ENCODE measurements at places on chromosomes 6 and 20.

DNA sequence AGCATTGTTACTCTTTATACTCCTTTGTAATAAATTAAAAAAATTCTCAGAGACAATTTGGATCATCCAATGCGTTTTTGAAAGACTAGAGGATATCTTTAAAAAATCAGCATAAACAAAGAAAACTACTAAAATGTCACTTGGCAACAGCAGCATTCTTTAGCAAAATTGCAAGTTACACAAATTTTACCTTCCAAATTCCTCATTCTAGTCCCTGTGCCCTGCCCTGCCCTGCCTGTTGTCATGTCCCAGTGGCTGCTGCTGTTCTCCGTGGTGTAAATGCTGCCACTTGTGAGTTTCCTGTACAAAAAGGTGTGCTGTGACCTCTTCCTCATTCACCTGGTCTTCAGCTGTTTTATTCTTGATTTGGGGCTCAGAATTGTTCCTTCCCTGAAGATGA is 83.2 kb downstream of the CDC5L start:
- no peak for DNase-seq

DNA sequence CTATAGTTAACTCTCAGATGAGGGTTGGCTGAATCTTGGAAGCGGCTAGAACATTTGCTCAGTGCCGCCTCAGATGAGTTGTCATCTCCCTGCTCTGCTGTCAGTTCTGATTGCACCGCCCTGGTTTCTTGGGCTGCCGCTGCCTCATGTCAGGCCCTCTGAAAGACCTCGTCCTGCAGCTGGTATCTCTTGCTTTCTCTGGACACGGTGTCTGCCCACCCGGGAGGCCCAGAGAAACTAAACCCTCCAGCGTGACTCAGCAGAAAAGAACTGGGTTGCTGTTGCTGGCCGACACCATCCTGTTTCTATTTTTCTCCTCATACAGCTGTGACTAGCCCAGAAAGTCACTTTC is 355.4 kb downstream of the CD83 start:
- peak; percentile 64 for DNase-seq

GRCh38 chr6:153831350-153832078 is 207.5 kb upstream of the OPRM1 start:
- no peak for DNase-seq

GRCh38 chr6:163387317-163387716 is 27.2 kb upstream of the QKI start:
- DNase-seq, result no peak

DNA sequence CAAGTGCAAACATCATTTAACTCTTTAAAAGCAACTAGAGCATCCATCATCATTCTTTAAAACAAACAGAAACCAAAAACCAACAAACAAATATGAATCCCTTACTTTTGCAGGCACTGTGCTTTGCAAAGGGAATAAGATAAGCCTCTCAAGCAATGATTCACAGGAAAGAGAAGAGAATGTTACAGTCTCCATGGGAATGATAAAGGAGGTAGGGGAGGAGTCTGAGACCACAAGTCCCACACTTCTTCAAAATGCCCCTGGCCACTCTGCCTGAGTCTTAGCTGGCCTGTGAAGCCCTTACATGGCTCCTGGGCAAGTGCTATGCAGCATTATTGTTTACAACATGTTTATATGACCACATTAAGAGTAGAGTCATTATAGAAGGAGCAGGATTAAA is 257.7 kb upstream of the MARCKS start:
- no peak for DNase-seq

- DNase-seq, result no peak
These were observed 58.9 kb upstream of the ZNFX1 start for GRCh38 chr20:49336786-49337185.

DNA sequence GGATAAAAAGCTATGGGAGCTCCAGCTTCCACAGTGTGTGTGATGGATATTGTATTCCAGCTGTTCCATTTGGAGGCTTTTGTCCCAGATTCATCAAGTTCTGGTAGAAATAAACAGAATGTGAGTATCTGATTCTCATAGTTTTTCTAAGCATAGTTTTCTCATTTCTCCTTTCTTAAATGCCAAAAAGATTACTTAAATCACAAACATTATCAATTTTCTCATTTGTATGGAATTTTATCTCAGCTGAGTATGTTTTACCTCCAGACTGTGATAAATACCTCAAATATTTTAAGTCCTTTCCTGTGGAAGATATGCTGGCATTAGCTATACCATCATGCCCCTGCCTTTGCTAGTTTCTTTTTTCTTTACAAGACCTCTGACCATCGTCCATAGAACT is 767.3 kb downstream of the TFAP2A start:
- peak; percentile 19 for DNase-seq

DNA sequence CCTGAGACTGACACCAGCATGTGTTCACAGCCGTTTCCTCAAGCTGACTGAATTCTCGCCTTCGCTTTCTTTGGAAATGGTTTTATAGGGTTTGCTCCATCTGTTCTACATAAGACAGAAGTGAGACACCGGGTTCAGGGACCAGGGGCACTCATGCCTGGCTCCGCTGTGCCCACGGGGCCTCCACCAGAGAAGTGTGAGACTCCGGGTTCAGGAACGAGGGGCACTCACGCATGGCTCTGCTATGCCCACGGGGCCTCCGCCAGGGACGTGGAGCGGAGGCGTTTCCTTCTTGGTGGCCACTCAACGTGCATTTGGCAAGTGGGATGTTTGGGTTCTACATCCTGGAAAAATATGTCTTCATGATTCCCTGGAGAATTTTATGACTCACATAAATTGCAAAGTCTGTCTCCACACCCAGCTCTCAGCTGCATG is 106.6 kb downstream of the RNASET2 start:
- DNase-seq, result no peak
